ENCODE measurements at places on chromosomes 13 and 19. TPM values are rescaled to one million over a fixed set of nuclear protein-coding genes. Genes with fewer than 3 reads are reported as not detected.

GRCh38 chr19:47020992-47021496 is 1.4 kb downstream of the NPAS1 start:
- DNase-seq: no peak

DNA sequence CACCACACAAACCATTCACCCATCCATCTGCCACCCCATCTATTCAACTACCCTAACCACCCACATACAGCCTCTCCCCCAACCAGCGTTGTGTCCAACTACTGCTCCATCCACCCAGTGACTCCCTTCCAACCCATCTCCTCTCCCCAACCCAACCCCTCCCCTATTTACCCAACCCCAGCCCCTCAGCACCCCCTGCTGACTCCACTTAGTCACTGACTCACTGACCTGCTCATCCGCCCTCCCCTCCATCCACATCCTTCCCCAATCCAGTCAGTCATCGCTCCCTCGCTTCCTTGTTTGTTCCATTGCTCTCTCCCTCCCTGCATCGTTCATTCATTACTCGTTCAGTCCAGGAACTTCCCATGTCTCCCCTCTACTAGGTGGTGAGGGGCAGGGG is 39.2 kb downstream of the KCNC3 start:
- DNase-seq: no peak

DNA sequence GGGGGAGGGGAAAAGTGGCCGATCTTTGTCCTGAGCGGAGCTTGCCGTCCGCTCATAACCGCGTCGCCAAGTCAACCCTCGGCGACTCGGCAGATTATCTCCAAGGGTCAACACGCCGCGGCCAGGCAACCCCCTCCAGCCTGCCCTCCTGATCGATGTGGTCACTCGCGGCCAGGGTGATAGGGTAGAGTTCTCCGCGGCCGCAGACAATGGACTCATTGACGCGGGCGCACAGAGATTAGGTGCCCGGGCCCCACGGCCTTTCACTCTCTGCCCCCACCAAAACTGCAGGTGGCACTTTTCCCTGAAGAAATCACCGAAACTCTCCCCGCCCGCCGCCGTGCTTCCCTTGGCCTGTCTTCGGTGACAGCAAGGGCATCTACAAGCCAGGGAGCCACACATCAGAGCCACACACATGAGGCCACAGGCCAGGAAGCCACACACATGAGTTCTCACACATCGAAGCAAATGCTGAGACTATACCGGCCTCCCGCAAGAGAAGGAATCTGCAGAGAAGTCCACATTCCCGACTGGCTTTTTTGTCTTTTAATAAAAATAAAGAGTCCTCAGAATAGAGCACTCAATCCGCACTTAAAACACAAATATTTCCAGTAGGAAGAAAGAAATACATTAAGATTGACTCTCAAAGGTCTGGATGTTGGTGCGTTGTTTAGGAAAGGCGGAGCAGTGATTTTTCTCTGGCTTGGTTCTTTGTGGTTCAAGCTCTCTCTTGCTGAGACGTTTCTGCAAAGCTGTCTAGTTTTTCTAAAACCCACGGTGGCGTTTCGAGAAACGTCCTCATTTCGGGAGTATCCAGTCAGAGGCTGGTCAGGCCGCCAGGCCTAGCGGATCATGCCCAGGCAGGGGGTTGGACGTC is 1.5 kb upstream of the PDX1 start:
- DNase-seq: no peak

- no peak for DNase-seq
These were observed 28.6 kb upstream of the SCEL start for GRCh38 chr13:77506874-77507273.

DNA sequence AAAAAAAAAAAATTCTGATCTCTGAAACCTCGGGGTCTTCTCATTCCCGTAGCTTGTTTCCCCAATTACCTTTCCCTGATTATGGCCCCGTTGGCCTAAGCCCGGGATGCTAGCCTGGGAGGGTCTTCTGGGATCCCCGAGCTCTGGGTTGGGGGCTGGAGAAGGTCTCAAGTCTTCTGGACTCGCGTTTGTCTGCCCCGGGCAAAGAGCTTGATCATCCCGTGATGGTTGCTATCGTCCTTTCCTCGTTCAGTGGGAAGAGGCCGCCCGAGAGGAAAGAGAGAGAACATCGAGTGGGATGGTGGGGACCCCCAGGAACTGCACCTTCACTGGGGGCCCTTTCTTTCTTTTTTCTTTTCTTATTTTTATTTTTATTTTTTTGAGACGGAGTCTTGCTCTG is 2.4 kb downstream of the GNA15 start:
- no peak for DNase-seq

KLK2 gene
- 0.24 TPM for polyA plus RNA-seq

DNA sequence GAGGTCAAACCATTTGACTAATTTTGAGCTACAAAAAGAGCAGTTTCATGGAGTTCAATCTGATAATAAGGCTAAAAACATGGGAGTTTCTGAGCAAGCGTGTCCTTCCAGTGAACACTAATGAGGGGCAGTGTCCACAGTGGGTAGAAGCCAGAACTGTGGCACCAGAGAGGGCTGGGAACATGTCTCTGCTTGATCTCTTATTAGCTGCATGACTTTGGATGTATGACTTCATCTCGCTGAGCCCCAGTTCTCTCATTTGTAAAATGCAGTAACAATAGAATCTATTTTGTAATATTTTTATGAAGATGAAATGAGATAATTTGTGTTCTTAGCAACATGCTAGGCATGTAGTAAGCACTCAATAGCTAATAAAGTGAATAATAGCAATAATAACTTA is 69.8 kb downstream of the HS6ST3 start:
- no peak for DNase-seq

SHFL gene
- 26.9 TPM for polyA plus RNA-seq

- DNase-seq: no peak
These were observed 21.3 kb upstream of the SLC1A5 start for GRCh38 chr19:46809534-46810272.

- DNase-seq: no peak
These were observed 6.0 kb upstream of the ZNF765 start for GRCh38 chr19:53388904-53389303.

DNA sequence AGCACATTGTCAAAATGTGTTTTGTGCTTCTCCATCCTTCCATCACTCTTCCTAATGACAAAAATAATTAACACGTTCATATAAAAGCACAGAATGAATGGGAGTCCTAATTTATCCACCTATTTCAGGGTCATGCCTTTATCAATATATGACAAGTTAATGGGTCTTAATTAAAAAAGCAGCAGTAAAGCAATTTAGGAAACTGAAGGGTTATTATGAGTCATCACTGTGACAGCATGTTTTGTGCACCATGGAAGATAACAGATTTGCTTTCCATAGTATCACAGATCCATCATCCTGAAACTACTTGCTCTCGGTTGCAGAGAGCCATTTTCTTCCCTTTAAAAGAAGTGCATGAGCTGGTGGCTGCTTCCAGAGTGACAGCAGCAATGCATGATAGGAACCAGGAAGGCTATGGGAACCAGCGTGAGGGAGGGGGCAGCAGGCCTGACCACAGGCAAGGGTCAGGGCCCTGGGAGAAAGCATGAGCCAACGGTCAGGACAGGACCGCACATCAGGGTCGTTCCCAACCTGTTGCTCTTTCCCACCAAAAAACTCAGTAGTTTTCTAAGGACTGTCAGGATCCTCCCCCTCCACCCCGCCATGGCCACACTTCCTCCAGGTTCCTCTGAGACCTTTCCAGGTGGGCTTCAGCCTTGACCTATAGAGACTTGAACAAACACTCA is 784.1 kb downstream of the UQCRFS1 start:
- no peak for DNase-seq

GRCh38 chr13:75417656-75418055 is 64.3 kb downstream of the TBC1D4 start:
- no peak for DNase-seq

SLC35E1 gene
- 45.5 TPM for polyA plus RNA-seq

SPTBN4 gene
- 1.0 TPM for polyA plus RNA-seq

LIM2 gene
- polyA plus RNA-seq: 0.30 TPM

GRCh38 chr13:74869846-74870245 is 612.1 kb downstream of the TBC1D4 start:
- DNase-seq: no peak

- no peak for DNase-seq
These were observed 186.2 kb downstream of the EFNB2 start for GRCh38 chr13:106349080-106349931.

DNA sequence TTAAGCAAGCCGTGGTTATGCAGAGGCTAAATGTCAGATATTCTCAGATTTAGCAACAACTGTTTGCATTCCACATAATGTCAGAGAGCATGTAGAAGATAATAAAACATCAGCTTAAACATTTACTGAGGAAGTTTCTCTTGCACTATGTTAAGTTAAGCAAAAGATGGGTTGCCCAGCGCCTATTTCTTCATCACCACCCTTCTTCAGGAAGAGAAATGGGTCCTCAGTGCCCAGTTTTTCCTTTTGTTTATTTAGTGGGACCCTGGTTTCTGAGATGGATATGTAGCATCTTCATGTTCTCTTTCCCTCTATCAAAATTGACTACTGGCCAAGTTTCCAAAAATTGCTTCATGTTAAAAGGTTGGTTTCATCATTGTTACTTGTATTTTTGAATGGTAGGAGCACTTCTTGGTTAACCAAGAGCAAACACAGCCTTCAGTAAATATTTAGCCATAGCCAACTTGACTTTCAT is 356.8 kb downstream of the RFC3 start:
- DNase-seq: no peak

ZNF541 gene
- 0.18 TPM for polyA plus RNA-seq

DNA sequence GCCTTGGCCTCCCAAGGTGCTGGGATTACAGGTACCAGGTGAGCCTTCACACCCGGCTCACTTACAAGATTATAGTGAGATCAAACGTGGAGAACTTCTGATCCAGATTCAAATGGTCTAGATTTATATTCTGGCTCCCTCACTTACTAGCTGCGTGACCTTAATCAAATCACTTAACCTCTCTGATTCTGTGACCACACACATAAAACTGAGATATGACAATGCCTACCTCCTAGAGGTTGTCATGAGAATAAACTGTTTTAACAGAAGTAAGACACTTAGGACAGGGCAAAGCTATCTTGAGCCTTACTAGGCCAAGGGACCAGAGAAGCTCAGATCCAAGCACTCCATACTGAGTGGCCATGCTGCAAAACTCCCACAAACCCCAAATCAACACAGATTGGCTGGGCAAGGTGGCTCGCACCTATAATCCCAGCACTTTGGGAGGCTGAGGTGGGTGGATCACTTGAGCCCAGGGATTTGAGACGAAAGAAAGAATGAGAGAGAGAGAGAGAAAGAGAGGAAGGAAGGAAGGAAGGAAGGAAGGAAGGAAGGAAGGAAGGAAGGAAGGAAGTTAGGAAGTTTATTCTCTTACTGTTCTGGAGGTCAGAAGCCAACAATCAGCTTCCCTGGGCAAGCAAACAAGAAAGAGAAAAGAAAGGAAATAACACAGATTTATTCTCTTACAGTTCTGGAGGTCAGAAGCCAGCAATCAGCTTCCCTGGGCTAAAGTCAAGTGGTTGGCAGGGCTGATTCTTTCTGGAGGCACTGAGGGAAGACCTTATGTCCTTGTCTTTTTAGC is 46.1 kb upstream of the MAP3K10 start:
- DNase-seq: no peak

DNA sequence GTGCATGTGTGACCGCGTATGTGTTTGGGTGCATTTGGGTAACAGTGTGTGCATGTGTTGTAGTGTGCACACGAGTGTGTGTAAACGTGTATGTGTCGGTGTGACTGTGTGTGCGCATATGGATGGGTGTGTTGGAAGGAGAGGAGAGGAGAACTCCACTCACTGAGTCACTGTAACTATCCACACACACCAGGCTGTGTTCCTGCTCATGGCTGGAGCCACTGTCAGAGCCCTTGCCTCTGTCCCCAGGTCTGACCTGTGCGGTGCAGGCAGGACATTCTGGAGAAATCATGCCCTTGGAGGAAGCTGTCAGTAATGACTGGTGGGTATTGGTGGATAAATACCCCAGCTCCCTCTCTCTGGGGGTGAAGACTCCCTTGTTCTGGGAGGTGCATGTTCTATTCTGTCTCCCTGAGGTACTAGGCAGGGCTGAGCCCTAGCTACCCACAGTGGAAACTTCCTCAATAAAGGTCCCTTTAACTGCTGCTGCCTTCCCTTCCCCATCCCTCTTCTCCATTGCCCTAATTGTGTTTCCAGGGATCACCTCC is 48.4 kb downstream of the CYP4F22 start:
- no peak for DNase-seq

TUBA3C gene
- polyA plus RNA-seq: not detected

ICAM3 gene
- 11.3 TPM for polyA plus RNA-seq

DNA sequence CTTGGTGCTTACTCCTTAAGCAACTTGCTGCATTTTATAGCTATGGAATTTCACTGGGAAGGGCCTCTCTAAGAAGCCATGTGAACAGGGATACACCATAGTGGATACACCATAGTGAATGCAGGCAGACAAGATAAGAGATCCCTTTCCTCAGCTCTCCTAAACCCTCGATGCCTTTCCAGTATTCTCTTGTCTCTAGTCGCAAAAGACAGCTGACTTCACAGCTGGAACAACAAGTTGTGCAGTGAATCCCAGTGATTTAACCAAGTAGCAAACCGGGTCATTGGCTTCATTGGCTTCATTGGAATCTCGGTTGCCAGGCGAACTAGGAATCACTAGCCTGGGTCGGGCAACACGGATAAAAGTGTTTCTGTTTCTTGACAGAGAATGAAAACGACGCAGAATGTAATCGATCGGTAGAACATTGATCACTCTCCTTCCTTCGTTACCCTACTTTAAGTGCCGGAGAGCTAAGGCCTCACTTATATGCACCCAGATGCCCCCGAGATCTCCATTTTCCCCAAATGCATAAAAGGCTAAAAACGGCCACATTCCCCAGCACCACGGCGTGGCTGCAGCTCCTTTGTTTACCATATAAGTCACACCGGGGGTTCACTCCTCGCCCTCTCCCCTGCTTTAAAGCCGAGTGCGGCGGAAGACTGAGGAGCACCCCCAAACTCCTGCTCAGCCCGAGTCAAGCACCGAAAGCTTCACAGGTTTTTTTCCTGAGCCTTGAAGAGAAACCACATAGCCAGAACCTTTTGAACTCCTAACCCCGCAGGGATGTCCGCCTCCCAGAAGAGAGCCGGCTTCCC is 674 bp downstream of the TRPC4 start:
- peak; percentile 3 for DNase-seq

DNA sequence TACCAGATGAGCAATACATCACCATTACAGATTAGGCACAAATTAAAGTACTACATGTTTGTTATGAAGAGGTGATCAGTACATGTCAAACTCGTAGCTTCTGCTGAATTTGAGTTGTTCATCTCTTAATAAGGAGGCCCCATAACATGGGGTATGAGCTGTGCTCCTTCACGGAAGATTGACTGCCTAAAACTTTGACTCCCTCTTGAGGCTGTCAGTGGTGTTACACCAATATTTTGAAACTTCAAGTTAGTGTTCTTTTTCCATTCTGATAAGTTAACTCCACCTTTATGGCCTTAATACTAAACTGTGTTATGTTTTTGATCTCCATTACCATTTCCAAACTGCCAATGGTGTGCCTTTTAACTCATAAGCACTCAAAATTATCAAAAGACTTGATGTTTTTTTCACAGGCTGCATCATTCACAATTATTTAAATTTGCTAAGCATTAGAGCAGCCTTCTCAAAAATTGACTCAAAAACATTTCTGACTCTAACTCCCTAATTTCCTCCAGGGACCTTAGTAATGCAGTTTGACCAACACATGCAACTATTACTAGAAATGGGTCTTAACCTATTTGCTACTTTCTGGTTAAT is 1591.5 kb downstream of the PCDH9 start:
- no peak for DNase-seq

CCDC8 gene
- 61.1 TPM for polyA plus RNA-seq

Data from right renal pelvis (tissue), 4 donors.